ENCODE measurements at places on chromosomes 12 and 14. TPM values are rescaled to one million over a fixed set of nuclear protein-coding genes. Genes with fewer than 3 reads are reported as not detected.

Gene CCDC60
- total RNA-seq, result not detected

Gene OR6C68
- total RNA-seq, result not detected

Gene KRT79
- 0.72 TPM for total RNA-seq

Gene NR1H4
- not detected for total RNA-seq

Gene PAX9
- not detected for total RNA-seq

Gene DYRK2
- total RNA-seq, result 35.6 TPM

Gene DUSP6
- 170 TPM for total RNA-seq

Gene COPZ1
- 143 TPM for total RNA-seq

Gene ATXN3
- 26.5 TPM for total RNA-seq

Gene TTLL5
- 19.5 TPM for total RNA-seq

Gene TIMELESS
- 2.0 TPM for total RNA-seq

Gene OR6C2
- not detected for total RNA-seq

Data from placental pericyte (primary cell).